ENCODE measurements at places on chromosomes 6 and 20. TPM values are rescaled to one million over a fixed set of nuclear protein-coding genes. Genes with fewer than 3 reads are reported as not detected.

- no peak for DNase-seq
Measured at GRCh38 chr6:98833307-98834059, 891 bp upstream of the POU3F2 start.

- no peak for DNase-seq
Measured at GRCh38 chr6:142187209-142187608, 40.1 kb downstream of the VTA1 start.

DNA sequence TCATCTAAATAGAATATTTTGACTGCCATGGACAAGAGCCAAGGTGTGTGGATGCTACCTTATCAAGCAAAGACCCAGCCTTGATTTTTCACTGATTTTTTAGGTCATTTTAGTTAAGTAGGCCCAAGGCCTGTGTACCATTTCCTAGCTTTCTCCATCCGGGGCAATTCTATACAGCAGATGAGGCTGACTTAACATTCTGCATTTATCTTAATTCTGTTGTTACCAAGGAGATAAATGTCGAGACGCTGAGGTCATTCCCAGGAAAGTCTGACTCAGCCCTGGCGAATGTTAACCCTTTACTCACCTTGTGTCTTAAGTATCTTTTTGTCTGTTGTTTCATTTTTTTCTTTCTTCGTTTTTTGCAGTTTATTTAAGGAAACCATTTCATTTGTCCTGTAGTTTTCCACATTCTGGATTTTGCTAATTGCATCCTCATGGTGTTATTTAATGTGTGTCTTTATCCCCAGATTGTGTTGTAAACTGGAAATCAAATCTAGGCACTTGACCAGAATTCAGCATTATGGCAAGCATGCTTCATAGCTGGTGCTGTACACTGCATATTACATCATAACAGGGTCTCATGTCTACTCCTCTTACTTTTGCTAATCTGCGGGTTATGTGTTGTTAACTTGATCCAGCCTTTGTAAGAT, 277.0 kb downstream of the CDKAL1 start:
- no peak for DNase-seq

DNA sequence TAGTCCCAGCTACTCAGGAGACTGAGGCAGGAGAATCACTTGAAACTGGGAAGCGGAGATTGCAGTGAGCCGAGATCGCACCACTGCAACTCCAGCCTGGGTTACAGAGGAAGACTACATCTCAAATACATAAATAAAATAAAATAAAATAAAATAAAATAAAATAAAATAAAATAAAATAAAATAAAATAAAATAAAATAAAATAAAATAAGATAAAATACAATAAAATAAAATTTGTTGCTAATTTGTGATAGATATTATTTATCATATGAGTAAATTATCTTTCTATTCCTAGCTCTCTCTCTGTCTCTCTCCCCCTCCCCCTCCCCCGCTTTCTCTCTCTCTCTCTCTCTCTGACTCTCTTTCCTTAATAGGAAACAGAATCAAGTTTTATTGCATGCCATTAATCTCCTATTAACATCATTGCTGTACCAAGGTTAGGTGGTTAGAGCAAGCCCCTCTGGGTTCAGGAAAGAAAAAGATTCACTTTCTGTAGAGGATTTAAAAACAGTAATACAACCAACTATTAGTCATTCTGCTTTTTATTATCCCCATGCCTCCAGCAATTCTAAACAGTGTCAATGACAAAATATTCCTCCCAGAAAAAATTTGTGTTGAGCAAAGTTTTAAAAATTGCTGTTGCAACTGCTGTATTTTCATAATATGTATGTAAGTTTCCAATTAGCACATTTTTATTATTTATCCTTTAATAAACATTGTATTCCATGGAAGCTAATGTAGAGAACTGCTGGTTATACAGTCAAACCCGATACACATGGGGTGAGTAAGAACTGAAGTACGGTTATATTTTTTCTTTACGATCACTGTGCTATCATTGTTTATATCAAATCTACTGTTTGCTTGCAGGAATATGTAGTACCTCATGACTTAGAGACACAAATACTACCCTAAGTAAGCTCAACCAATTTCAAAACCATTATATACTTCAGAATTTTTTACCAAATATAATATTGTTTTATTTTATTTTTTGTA, 22.1 kb downstream of the BMP5 start:
- no peak for DNase-seq

DNA sequence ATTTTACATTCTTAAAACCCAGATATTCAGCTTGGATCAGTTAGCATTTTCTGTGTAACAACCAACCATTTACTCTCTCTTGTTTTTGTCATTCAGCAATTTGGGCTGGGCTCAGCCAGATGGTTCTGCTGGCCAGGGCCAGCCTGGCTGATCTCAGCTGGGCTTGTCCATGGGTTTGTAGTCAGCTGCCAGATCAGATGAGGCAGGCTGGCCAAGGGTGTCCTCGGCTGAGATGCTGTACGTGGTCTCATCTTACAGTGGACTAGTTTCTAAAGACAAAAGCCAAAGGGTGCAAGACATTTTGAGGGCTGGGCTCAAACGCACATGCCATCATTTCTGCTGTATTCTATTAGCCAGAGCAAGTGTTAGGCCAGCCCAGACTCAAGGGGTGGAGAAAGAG, 16.0 kb upstream of the FAM210B start:
- DNase-seq, result no peak

GRCh38 chr6:13303668-13304017, 24.7 kb downstream of the TBC1D7 start:
- DNase-seq, result no peak

DNA sequence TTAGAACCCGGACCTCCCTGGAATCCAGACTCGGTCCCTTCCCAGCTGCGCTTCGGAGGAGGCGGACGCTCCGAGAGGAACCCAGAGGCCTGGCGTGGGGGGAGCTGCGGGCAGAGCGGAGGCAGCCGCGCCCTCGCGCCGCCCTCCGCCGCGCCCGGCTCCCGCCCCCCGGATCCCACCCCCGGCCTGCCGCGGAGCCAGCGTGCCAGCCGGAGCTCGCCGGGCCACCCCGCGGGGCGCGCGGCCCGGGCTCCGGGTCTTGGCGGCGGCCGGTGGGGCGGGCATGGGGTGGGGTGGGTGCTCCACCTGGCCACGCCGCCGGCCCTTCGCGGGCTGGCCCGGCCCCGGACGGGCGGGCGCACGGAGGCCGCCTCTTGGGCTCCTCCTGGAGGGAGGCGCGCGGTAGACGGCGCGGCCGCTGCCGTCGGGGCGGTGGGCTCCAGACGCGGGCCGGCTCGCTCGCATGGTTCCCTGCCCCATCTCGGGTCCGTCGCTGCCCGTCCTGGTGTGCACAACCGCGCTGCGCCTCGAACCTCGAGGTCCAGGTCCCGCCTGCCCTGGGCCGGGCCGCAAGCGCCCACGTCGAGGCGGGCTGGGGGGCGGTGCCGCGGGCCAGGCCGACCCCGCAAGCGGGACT, 592 bp upstream of the CDYL start:
- DNase-seq, result peak; percentile 28

- DNase-seq, result no peak
Measured at GRCh38 chr6:129183681-129184301, 300.9 kb downstream of the LAMA2 start.

DNA sequence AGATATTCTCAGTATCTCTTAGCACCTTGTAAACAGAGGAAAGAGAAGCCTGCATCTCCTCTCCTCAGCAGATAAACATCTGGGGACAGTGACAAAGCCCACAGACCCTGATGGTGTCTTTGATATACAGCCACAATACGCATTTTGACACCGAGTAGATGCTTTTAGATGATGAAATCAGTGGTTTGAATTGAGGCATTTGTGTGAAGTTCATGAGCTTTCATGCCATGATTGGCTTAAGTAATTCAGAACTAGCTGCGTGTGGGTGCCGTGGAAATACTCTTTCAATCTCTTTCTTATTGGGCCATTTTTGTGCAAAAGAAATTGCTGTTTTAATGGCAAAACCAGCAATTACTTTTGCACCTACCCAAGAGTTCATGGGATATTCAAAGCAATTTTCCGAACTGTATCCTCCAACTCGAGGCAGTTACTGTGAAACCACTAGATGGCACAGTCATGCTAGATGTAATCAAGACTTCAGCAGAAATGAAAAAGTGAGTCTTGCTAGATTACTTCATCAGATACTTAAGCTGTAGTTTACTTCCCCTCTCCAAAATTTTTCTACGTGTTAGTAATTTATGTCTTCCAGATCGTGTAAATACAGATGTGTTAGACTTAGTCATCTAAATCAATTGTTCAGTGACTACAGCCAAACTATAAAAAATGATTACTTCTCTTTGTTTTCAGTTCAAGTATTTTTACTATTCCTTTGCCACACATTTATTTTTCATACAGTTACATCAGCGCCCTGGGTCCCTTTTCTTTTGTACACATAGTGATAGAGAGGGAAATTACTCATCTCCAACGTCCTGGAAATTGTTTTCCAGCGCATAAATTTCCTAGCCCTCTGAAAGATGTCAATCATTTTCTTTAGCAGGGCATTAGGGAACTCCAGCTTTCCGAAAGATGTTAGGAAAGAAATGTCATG, 49.4 kb downstream of the IYD start:
- DNase-seq, result peak; percentile 60

The MOXD1 gene
- 4.5 TPM for total RNA-seq

The FERMT1 gene
- total RNA-seq, result 1.1 TPM

The CBLN4 gene
- total RNA-seq, result 2.6 TPM

All from cerebellum (tissue), 4 donors.